Right ventricle myocardium superior (tissue), 1 donor: ENCODE measurements at places on chromosomes 11 and 22. TPM values are rescaled to one million over a fixed set of nuclear protein-coding genes. Genes with fewer than 3 reads are reported as not detected.

Gene C11orf87
- total RNA-seq: 0.03 TPM

DNA sequence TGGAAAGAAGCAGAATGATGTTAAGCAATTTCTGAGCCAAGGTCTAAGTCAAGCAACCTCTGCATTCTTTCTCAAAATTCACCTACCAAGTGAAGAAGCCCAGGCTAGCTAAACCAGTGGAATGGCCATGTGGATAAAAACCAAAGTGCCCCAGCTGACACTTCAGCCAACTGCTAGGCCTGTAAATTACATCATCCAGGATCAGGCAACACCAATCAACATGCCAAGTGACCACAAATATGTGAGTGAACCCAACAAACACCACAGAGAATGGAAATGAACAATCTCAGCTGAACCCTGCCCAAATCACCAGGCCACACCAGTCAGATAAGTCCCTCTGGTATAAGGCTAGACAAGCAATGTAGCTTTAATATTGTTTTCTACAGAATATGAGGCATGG, 25.1 kb upstream of the FJX1 start:
- no peak for DNase-seq

DNA sequence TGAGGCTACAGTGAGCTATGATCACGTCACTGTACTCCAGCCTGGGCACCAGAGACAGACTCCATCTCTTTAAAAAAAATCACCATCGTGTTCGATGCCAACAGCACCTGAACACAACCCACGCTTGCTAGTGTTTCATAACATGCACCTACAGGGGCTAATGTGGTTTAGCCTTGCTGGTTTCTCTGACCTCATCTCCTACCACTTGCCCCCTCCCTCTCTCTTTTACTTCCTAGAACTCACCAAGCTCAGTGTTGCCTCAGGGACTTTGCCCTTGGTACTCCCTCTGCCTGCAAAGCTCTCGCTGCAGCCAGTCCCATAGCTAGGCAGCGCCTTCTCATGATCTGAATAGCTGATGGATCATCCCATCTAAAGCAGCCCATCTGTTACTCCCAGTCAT, 99.8 kb downstream of the FBXO7 start:
- DNase-seq: no peak

DNA sequence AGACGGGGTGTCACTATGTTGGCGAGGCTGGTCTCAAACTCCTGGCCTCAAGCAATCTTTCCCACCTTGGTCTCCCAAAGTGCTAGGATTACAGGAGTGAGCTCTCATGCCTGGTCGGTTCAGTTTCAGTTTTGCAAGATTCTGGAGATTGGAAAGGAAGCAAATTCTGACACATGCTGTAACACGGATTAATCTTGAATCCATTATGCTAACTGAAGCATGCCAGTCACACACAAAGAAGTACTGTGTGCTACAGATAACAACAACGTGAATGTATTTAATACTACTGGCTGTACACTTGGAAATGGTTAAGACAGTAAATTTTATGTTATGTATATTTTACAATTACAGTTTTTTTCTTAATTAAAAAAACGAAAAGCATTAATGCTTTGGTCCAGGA, 107.6 kb downstream of the MED15 start:
- DNase-seq: no peak

Gene CAPN1
- total RNA-seq: 66.9 TPM

DNA sequence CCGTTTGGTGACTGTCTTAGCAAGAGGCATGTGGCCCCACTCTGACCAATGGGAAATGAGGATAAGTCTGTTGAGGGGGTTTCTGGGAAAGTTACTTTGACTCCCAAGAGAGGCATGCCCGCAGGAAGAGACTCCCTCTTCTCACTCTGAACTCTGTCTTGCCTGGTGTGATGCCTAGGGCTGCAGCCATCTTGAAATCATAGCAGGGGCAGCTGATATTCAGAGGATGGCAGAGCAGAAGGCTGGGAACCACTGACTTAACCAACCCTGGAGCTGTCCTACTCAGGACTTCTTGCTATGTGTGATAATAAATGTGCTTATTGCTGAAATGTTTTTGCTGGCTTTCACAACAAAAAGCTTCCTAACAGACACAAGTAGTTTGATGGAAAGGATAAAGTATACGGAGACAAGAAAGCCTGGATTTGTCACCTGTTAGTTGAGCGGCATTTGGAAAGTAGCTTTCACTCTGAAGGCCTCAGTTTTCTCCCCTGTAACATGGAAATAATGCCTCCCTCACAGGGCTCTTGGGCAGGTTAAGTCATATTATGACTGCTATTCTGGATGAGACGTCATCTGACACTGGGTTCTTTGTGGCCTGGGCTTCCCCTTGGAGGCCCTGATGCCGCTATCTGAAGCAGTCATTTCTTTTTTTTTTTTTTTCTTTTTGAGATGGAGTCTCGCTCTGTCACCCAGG, 128.5 kb downstream of the CEP164 start:
- no peak for DNase-seq

DNA sequence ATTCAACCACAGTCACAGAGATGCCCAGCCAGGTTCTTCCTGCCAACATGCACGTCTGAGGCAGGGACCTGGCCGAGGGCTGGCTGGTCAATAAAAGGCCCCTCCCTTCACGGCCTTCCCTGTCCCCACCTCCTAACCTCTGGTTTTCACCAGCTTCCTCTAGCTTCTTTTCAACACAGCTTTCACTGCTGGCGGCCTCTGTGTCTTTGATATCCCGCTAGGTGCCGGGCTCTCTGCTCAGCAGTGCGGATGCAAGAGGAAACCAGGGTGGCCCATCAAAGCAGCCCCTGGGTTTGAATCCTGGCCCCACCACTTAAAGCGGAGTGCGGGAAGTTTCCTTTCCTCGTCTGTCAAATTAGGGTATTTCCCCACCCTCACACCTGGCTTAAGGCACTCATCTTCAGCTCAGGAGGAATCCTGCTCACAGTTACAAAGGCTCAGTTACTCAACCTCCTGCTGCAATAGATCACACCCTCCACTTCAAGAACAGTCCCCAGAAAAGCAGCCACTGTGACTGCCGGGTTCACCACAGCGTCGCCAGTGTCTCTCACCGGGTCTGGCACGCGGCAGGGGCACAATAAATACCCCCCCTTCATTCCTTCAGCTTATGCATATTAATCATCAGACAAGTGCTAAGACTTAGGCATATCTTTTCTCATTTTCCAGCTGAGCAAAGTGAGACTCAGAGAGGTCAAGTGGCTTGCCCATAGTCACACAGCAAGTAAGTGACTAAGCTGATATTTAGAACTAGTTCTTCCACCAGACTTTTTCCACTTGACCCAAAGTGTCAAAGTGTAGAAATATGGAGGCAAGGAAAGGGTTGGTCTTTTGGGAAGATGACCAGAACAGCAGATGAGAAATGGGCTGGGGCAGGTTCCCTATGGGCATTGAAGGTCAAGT, 45.7 kb downstream of the TXN2 start:
- DNase-seq: no peak

Gene RRM1
- 29.5 TPM for total RNA-seq

DNA sequence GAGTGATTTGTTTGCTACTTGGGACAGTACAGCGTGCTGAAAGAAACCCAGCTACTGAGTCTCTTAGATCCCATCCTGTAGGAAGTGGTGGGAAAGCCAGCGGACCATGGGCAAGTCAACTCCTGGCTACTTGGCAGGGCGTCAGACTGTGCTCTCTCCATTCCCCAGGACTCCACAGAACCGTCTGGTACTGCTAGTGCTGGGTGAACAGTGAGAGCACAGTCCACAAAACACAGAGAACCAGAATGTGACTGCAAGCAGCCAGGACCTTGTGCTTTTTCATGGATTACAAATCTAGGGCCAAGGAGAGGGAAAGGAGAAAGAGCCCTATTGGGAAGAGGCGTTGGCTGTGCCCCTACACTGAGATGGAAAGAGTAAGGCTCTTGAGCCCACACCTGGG, 10.2 kb downstream of the BID start:
- no peak for DNase-seq

DNA sequence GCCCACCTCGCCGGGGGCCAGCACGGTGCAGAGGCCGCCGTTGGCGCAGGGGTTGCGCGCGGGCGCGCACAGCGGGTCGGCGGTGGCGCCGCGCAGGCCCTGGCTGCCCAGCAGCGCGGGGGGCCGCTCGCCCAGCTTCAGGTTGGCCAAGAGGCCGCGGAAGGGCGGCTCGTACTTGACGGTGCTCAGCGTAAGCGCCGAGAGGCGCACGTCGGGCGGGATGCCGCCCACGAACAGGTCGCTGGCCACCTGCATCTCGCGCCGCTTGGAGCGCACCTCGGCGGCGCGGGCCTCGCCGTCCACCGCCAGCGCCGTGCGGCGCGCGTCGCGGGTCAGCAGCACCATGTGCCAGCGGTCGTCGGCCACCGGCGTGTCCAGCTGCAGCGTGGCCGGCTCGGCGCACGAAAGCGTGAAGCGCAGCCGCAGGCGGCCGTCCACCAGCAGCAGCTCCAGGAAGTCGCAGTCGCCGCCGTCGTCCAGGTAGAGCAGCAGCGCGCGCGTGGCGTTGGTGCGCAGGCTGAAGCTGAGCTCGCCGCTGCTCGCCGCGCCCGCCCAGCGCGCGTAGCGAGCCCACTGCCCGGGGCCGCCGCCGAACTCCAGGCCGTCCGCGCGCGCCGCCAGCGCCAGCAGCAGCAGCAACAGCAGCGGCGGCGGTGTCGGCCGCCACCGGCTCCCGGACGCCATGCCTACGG, 9.8 kb downstream of the NRXN2 start:
- no peak for DNase-seq

GRCh38 chr22:49690454-49690853, 137.2 kb downstream of the BRD1 start:
- DNase-seq: no peak

- DNase-seq: no peak
These were observed 29.3 kb upstream of the NFAM1 start for GRCh38 chr22:42461511-42461910.

- DNase-seq: no peak
These were observed 20.1 kb upstream of the PLAAT2 start for GRCh38 chr11:63583357-63583677.

Gene SLC22A12
- total RNA-seq: not detected

GRCh38 chr11:113613619-113614018, 92.5 kb downstream of the TMPRSS5 start:
- no peak for DNase-seq

GRCh38 chr22:25551396-25551795, 13.1 kb upstream of the GRK3 start:
- no peak for DNase-seq

Gene RIBC2
- not detected for total RNA-seq

Gene APOL5
- not detected for total RNA-seq

Gene MYOD1
- total RNA-seq: not detected

DNA sequence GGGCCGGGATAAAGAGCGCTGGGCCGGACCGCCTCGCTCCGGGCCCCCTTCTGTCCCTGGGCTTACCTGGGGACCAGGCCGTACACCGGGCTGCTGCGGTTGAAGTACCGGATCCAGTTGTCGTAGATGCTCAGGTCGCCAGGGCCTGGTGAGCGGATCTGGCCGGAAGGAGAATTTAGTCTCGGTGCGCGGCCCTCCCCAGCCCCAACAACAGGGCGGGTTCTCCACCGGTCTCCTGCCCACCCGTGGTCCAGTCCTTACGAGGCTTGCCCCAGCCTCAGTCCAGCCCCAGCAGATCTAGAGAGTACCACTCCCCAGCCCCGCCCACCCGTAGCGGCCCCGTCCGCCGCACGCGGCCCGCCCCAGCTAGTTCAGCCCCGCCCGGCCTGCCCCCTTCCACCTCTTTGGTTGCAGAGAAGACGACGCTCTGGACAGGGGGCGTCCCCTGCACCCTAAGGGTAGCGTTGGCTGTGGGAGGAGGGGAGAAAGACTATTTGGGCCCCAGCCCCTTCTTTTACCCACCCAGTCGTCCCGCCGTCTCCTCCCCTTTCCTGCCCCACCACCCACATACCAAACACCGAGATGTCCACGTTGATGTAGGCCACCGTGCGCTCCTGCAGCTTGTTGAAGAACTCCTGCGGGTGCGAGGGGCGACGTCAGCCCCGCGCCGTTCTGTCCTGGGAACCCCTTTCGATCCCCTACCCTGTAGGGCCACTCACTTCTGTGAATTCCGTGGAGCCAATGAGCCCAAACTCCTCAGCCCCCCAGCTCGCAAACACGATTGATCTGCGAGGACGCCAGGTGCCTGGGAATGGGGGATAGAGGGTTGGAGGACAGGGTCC, 6.8 kb downstream of the SAC3D1 start:
- peak; percentile 63 for DNase-seq

GRCh38 chr22:24331468-24332440, 61.1 kb downstream of the SPECC1L start:
- no peak for DNase-seq

- no peak for DNase-seq
These were observed 673 bp downstream of the CDON start for GRCh38 chr11:126061707-126062678.

GRCh38 chr11:125481531-125481930, 14.5 kb downstream of the FEZ1 start:
- DNase-seq: no peak

Gene PLEKHA7
- 16.2 TPM for total RNA-seq

DNA sequence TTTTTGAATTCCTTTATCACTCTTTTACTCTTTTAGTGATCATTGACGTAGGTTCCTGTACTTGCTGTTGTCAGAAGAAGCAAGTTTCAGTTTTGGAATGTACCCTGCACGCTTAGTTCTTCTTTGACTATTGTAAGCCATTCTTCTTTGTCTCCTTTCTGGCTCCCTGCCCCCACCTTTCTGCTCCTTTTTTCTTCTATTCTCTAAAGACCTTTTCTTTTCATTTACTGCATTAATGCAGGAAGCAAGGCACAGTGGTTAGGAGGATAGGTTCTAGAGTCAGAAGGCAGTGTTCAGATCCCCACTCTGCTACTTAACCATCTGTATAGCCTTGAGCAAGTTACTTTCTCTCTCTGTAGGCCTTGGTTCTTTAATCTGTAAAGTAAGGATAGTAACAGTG, 33.7 kb upstream of the RAG2 start:
- no peak for DNase-seq

DNA sequence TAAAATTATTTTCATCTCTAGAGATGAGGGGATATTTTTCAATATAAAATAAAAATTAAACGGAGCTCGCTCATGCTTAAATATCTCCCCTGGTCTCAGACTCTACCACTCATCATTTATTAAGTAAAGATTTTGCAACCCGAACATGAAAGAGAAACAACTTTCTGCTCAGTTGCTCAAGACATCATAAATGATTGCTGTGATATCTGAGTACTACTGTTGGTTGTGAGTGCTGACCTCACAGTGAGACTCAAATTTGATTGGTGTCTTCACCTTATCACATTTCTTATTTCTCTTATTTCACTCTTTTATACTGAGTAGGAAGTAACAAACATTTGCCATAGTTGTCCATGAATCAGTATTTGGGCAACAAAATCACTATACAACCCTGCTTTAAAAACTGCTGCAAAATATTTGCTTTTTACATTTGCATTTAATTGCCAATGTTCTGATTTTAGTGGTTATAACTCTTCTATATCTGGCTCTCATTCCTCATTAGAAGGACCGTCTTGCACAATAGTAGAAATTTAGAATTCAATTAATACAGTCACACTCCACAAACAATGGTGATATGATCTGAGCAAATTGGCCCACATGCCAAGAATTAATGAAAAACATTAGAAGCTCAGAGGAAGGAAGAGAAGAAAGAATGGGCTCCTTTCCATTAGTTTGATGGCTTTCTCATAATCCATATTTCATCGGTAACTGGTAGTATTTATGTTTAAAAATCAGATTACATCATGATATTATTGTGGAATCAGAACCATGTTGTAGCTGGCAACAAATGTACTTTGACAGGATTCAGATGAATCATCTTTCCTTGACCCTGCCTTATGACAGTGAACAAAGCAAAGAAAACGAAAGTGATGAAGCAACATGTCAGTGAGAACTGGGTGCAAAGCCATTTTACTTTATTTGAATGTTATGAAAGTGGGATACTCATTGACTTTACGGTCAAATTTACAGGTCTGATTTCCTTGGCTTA, 973.6 kb upstream of the TENM4 start:
- no peak for DNase-seq

GRCh38 chr22:35746248-35746647, 28.6 kb downstream of the APOL5 start:
- DNase-seq: peak; percentile 71
